ENCODE measurements at places on chromosomes 7 and 10. TPM values are rescaled to one million over a fixed set of nuclear protein-coding genes. Genes with fewer than 3 reads are reported as not detected.

CRPPA gene
- 2.1 TPM for total RNA-seq

POU6F2 gene
- 0.24 TPM for total RNA-seq

SLC18A2 gene
- total RNA-seq = not detected

GRCh38 chr7:111532625-111533024 lies 29.7 kb downstream of the IMMP2L start:
- DNase-seq = no peak

DNA sequence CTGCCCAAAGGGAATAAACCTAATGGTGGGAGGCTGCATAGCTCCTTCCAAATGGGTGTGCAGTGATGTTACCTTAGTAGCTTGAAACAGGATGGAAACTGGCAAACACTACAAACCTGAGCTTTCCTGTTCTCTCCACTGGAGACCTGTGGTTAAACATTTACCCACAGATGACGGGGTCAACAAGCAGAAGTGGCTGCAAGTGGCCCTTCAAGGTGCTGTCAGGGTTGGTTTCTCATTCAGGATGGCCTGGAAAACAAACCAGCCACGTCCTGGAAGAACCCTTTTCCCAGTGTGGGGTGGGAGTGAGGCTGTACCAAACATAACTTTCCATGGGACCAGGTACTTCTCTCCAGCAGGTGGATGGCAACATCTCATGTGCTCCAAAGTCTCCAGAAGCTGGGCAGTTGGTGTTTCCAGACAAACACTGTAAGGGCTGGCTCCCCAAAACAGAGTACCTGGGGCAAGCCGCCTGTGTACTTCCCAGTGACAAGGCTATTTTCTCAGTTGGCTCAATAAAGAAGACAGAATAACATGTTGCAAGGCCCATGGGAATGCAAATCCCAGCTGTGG lies 67.5 kb downstream of the DNAJB9 start:
- DNase-seq = no peak

GRCh38 chr7:150373049-150373801 lies 4.6 kb downstream of the REPIN1 start:
- no peak for DNase-seq

MSANTD7 gene
- 30.3 TPM for total RNA-seq
